Caco-2 (cell line): ENCODE measurements at places on chromosomes 11 and 22. TPM values are rescaled to one million over a fixed set of nuclear protein-coding genes. Genes with fewer than 3 reads are reported as not detected.

DNA sequence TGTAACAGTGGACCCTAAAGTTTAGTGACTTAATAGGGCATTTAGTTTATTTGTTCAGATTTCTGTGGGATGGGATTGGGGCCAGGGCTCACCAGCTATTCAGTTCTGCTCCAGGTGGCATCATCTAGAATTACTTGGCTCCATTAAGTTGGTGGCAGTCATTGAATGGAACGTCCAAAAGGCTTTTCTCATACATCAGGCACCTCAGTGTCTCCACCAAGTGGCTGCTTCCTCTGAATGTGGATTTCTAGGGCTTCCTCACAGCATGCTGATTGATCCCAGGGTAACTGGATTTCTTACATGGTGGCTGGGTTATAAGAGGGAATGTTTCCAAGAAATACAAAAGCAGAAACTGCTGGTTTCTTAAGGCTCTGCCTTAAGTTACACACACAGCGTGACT is 34.7 kb downstream of the USP47 start:
- H3K27me3 ChIP-seq = no peaks in the 10 kb centered on the region
- peaks cover 16% of the 10 kb centered on the region for H3K4me1 ChIP-seq
- H3K36me3 ChIP-seq = no peaks in the 10 kb centered on the region
- peak; percentile 51 for DNase-seq
- no peak overlapping the region for H3K4me3 ChIP-seq
- H3K27ac ChIP-seq = no peak overlapping the region

GRCh38 chr11:8681837-8682302 is 595 bp downstream of the TRIM66 start:
- H3K27me3 ChIP-seq = no peaks in the 10 kb centered on the region
- peaks cover 7% of the 10 kb centered on the region for H3K36me3 ChIP-seq
- peaks cover 26% of the 10 kb centered on the region for H3K4me1 ChIP-seq
- peak overlapping the region; percentile 78 for H3K4me3 ChIP-seq
- DNase-seq = no peak

Gene RGL4
- not detected in 2 replicates for total RNA-seq

GRCh38 chr22:50684501-50684900 is 11.9 kb downstream of the SHANK3 start:
- no peaks in the 10 kb centered on the region for H3K4me1 ChIP-seq
- H3K27ac ChIP-seq = no peak overlapping the region
- no peak overlapping the region for H3K4me3 ChIP-seq

Gene SLC16A8
- not detected in 2 replicates for total RNA-seq

Gene OR8G1
- not detected in 2 replicates for total RNA-seq

Gene CHRM1
- not detected in 2 replicates for total RNA-seq

Gene RFPL3
- not detected in 2 replicates for total RNA-seq

Gene SAA2
- total RNA-seq = not detected in 2 replicates

Gene UPK3A
- total RNA-seq = 1.9 and 2.0 TPM in 2 replicates

Gene OR2AG1
- not detected in 2 replicates for total RNA-seq

Gene MS4A15
- total RNA-seq = not detected in 2 replicates

Gene OR51B2
- not detected in 2 replicates for total RNA-seq

DNA sequence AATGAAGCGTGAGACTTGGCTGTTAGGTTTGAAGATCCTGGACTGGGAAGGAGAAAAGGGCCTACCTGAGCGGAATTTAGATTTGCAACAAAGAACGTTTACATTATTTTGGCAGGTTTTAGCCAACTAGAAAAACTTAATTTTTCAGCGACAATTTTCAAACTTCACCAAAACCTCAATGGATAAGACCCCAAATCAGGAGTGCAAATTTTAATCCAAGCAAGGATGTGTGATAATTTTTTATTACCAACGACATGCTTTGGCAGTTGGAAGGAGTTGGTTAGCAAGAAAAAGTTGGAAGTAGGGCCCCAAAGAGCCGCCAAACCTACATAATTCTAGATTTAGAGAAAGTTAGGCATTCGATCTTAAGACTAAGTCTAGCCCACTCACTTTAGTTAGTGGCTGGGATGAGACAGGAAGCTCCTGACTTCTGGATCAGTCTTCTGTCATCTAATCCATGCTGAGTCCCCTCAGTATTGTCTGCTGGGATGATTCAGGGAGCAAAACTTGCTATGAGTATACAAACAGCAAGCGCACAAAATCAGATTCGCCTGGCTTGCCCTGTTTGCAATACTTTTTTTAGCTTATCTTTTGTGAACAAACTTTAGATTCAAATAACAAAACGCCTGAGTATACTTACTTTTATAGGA is 787 bp upstream of the RDX start:
- peak overlapping the region; percentile 98 for H3K27ac ChIP-seq
- no peak for DNase-seq
- no peaks in the 10 kb centered on the region for H3K36me3 ChIP-seq
- peaks cover 51% of the 10 kb centered on the region for H3K4me1 ChIP-seq

Gene C11orf21
- total RNA-seq = 0.09 and 0.21 TPM in 2 replicates

Gene RAG2
- not detected in 2 replicates for total RNA-seq

DNA sequence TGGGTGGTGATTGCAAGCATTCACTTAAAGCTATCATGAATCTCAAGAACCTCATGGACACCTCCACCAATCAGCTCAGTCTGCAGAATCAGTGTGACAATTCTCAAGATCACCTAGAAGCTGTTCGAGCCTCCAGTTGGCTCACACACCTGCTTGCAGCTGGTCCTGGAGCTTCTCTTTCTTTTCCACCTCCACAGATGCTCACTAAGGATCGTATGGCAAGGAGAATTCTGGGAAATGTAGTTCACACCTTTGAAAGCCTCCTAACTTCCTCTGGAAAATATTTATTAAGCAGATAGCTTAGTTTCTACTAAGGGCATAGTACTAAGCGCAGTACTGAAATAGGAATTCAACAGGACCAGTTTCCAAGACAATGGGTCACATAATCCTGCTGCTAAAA is 26.2 kb downstream of the FSHB start:
- H3K27me3 ChIP-seq = no peaks in the 10 kb centered on the region
- no peak overlapping the region for H3K4me3 ChIP-seq
- H3K36me3 ChIP-seq = no peaks in the 10 kb centered on the region
- H3K4me1 ChIP-seq = no peaks in the 10 kb centered on the region
- no peak for DNase-seq

Gene JAML
- 8.9 and 12.0 TPM in 2 replicates for total RNA-seq

Gene OR52E5
- total RNA-seq = not detected in 2 replicates

GRCh38 chr11:118883004-118883367 is 706 bp upstream of the CXCR5 start:
- DNase-seq = no peak
- H3K4me1 ChIP-seq = 0 out of 2 replicates have a peak, but pooled peaks cover 7% of the 10 kb centered on the region
- no peaks in the 10 kb centered on the region for H3K36me3 ChIP-seq
- no peaks in the 10 kb centered on the region for H3K27me3 ChIP-seq

Gene VSIG10L2
- total RNA-seq = not detected in 2 replicates

Gene CACNA1I
- not detected in 2 replicates for total RNA-seq

GRCh38 chr11:66843776-66844495 is 695 bp downstream of the RCE1 start:
- no peak for DNase-seq
- peak overlapping the region; percentile 89 for H3K4me3 ChIP-seq
- peaks cover 6% of the 10 kb centered on the region for H3K4me1 ChIP-seq
- peak overlapping the region; percentile 85 for H3K27ac ChIP-seq

DNA sequence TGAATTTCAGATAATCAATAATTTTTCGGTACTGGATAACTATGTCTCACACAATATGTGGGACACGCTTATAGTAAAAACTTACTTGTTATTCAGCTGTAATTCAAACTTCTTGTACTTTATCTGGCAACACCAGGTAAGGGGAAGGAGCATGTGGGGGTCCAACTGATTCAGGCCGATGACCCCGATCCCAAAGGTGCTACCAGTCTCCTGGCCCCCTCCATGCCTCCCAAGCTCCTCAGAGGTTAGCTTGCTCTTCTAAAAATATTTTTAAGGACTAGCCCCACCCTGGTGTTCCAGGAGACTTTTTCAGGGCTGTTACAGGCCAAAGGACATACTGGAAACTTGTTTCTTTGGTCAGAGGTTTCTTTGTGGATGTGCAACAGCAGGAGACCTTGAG is 61.8 kb upstream of the ALX4 start:
- H3K27ac ChIP-seq = no peak overlapping the region
- H3K36me3 ChIP-seq = no peaks in the 10 kb centered on the region
- H3K4me1 ChIP-seq = no peaks in the 10 kb centered on the region
- H3K4me3 ChIP-seq = no peak overlapping the region
- peak; percentile 11 for DNase-seq

Gene RAB36
- 0.52 and 0.97 TPM in 2 replicates for total RNA-seq

DNA sequence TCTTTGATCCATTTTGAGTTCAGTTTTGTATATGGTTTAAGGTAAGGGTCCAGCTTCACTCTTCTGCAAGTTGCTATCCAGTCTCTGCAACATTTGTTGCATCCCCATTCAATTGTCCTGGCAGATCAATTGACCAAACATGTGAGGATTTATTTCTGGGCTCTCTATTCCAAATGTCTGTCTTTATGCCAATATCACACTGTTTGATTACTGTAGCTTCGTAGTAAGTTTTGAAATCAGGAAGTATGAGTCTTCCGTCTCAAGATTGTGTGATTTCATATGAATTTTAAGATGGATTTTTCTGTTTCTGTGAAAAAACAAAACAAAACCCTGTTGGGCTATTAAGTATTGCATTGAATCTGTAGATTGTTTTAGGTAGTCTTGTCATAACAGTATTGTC is 17.0 kb downstream of the APLP2 start:
- H3K4me3 ChIP-seq = no peak overlapping the region
- DNase-seq = no peak
- H3K36me3 ChIP-seq = no peaks in the 10 kb centered on the region

- H3K27ac ChIP-seq = no peak overlapping the region
- no peaks in the 10 kb centered on the region for H3K36me3 ChIP-seq
- H3K27me3 ChIP-seq = no peaks in the 10 kb centered on the region
Measured at GRCh38 chr11:40642284-40642683, 817.2 kb downstream of the LRRC4C start.

GRCh38 chr11:94675239-94675638 is 92.9 kb upstream of the AMOTL1 start:
- H3K36me3 ChIP-seq = no peaks in the 10 kb centered on the region
- peaks cover 47% of the 10 kb centered on the region for H3K4me1 ChIP-seq
- no peaks in the 10 kb centered on the region for H3K27me3 ChIP-seq
- no peak for DNase-seq

Gene TNNI2
- total RNA-seq = 5.7 and 8.6 TPM in 2 replicates

Gene CBL
- total RNA-seq = 52.7 and 53.5 TPM in 2 replicates

Gene OR2D3
- total RNA-seq = not detected in 2 replicates

Gene PRR33
- total RNA-seq = not detected in 2 replicates

Gene OR4A16
- not detected in 2 replicates for total RNA-seq

GRCh38 chr11:7430496-7430895 is 54.8 kb upstream of the OLFML1 start:
- H3K27me3 ChIP-seq = no peaks in the 10 kb centered on the region; the same call in 1 of the 2 replicates
- H3K4me1 ChIP-seq = no peaks in the 10 kb centered on the region
- no peaks in the 10 kb centered on the region for H3K36me3 ChIP-seq
- DNase-seq = no peak
- no peak overlapping the region for H3K27ac ChIP-seq
- no peak overlapping the region for H3K4me3 ChIP-seq

- DNase-seq = peak; percentile 58
- H3K36me3 ChIP-seq = peaks cover 2% of the 10 kb centered on the region; the same call in 1 of the 2 replicates
- no peaks in the 10 kb centered on the region for H3K27me3 ChIP-seq
- peaks cover 9% of the 10 kb centered on the region; the same call in 1 of the 2 replicates for H3K4me1 ChIP-seq
- peak within 1 kb of the TSS; percentile 24 for H3K4me3 ChIP-seq
Measured at GRCh38 chr11:62707277-62707861, at the start of the genes BSCL2 and GNG3. Gene BSCL2, minus strand, starts transcription at chr11:62707424. Its CDS starts 229 bp downstream, at chr11:62707195. Gene GNG3, plus strand, starts transcription at chr11:62707676. Its CDS starts 620 bp downstream, at chr11:62708296.

- no peaks in the 10 kb centered on the region for H3K36me3 ChIP-seq
- H3K27me3 ChIP-seq = no peaks in the 10 kb centered on the region
- H3K27ac ChIP-seq = no peak overlapping the region
- DNase-seq = no peak
Measured at GRCh38 chr22:45897736-45898135, 79.2 kb downstream of the WNT7B start.

DNA sequence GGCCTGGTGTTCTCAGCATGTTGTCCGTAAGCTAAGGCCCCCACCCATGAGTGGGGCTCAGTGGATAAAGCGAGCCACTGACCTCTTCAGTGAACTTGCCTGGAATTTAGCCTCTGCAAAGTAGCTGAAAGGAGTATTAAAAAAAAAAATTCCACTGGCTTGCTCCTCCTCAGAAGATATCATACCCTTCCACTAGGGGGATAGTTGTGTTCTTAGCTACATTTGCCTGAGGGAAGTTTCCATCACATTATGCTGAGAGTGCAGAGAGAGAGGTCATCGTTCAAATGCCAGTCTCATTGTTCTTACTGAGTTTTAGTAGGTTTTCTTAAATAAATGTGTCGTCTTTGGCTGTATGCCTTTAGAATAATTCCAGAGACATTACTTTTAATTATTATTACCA is 879.7 kb downstream of the JRKL start:
- H3K4me1 ChIP-seq = no peaks in the 10 kb centered on the region
- no peak overlapping the region for H3K4me3 ChIP-seq
- H3K27me3 ChIP-seq = no peaks in the 10 kb centered on the region
- H3K36me3 ChIP-seq = no peaks in the 10 kb centered on the region
- no peak overlapping the region for H3K27ac ChIP-seq

GRCh38 chr11:127059750-127060149 is 59.2 kb upstream of the KIRREL3 start:
- DNase-seq = no peak
- no peaks in the 10 kb centered on the region for H3K36me3 ChIP-seq

GRCh38 chr11:107040433-107041087 is 22.3 kb upstream of the GUCY1A2 start:
- no peaks in the 10 kb centered on the region for H3K36me3 ChIP-seq
- H3K4me3 ChIP-seq = no peak overlapping the region
- no peaks in the 10 kb centered on the region for H3K27me3 ChIP-seq
- H3K27ac ChIP-seq = no peak overlapping the region

- no peaks in the 10 kb centered on the region for H3K36me3 ChIP-seq
- H3K4me3 ChIP-seq = no peak overlapping the region
- H3K4me1 ChIP-seq = no peaks in the 10 kb centered on the region
- no peak for DNase-seq
- H3K27ac ChIP-seq = no peak overlapping the region
Measured at GRCh38 chr22:46681010-46681409, 57.0 kb downstream of the CERK start.

GRCh38 chr22:23100124-23100801 is 29.9 kb downstream of the GNAZ start:
- no peak overlapping the region for H3K4me3 ChIP-seq
- no peak overlapping the region for H3K27ac ChIP-seq
- H3K27me3 ChIP-seq = no peaks in the 10 kb centered on the region
- H3K4me1 ChIP-seq = no peaks in the 10 kb centered on the region
- DNase-seq = no peak

Gene PPFIA1
- 148 TPM in 2 replicates for total RNA-seq

- no peak overlapping the region for H3K4me3 ChIP-seq
- H3K27ac ChIP-seq = no peak overlapping the region
- H3K27me3 ChIP-seq = no peaks in the 10 kb centered on the region
- no peak for DNase-seq
Measured at GRCh38 chr11:121349790-121350189, 57.2 kb downstream of the SC5D start.

Gene CARNS1
- total RNA-seq = 0.09 and 0.28 TPM in 2 replicates

Gene LARGE2
- total RNA-seq = 62.3 and 67.4 TPM in 2 replicates
